PC-9 (cell line): ENCODE measurements at places on chromosomes 7 and 10. TPM values are rescaled to one million over a fixed set of nuclear protein-coding genes. Genes with fewer than 3 reads are reported as not detected.

The HOXA9 gene
- 1.9 and 2.5 TPM in 2 replicates for total RNA-seq

The GIMAP6 gene
- total RNA-seq, result not detected in 2 replicates

The TAS2R41 gene
- not detected in 2 replicates for total RNA-seq

The DYDC2 gene
- not detected in 2 replicates for total RNA-seq

The ANLN gene
- 239 and 262 TPM in 2 replicates for total RNA-seq

The PRKCQ gene
- total RNA-seq, result 4.0 and 5.3 TPM in 2 replicates

The SPDYE9 gene
- not detected in 2 replicates for total RNA-seq

The TMEM168 gene
- total RNA-seq, result 17.2 and 17.7 TPM in 2 replicates

The SEMA4G gene
- total RNA-seq, result 0.70 and 0.83 TPM in 2 replicates

The VENTX gene
- total RNA-seq, result not detected in 2 replicates

The KLHL7 gene
- 46.3 and 61.0 TPM in 2 replicates for total RNA-seq

The CCDC136 gene
- 7.1 and 9.8 TPM in 2 replicates for total RNA-seq

The CTAGE6 gene
- total RNA-seq, result 0.90 TPM in 1 of 2 replicates, not detected in the other

The PGAM2 gene
- total RNA-seq, result 4.2 and 9.7 TPM in 2 replicates

The FRMD4A gene
- total RNA-seq, result 17.8 and 18.3 TPM in 2 replicates

The SH2D4B gene
- total RNA-seq, result 0.24 TPM in 1 of 2 replicates, not detected in the other

The NKX1-2 gene
- total RNA-seq, result 1.6 and 2.9 TPM in 2 replicates

The WDR86 gene
- total RNA-seq, result 7.7 and 12.4 TPM in 2 replicates

The AGR2 gene
- 34.2 and 76.1 TPM in 2 replicates for total RNA-seq

The BZW2 gene
- 93.7 and 102 TPM in 2 replicates for total RNA-seq

The COL17A1 gene
- total RNA-seq, result 31.6 and 41.3 TPM in 2 replicates

The GBX1 gene
- total RNA-seq, result not detected in 2 replicates

The ZNF853 gene
- total RNA-seq, result 7.9 and 13.5 TPM in 2 replicates

The AKR1C4 gene
- not detected in 2 replicates for total RNA-seq

The KCP gene
- total RNA-seq, result 9.9 and 15.4 TPM in 2 replicates

The HOXA1 gene
- 2.0 and 2.2 TPM in 2 replicates for total RNA-seq

The MUC12 gene
- total RNA-seq, result 1.4 and 3.8 TPM in 2 replicates

The BNIP3 gene
- 21.0 and 21.9 TPM in 2 replicates for total RNA-seq

The NYAP1 gene
- total RNA-seq, result 1.3 and 1.9 TPM in 2 replicates

The TPK1 gene
- 0.65 and 0.90 TPM in 2 replicates for total RNA-seq

The ADRA2A gene
- total RNA-seq, result not detected in 2 replicates

The CHRM2 gene
- total RNA-seq, result 0.17 TPM in 1 of 2 replicates, not detected in the other

The FFAR4 gene
- 0.25 TPM in 1 of 2 replicates, not detected in the other for total RNA-seq

The MAGI2 gene
- 0.92 and 1.6 TPM in 2 replicates for total RNA-seq

The SPDYE2 gene
- not detected in 2 replicates for total RNA-seq

The DKK1 gene
- 75.2 and 106 TPM in 2 replicates for total RNA-seq

The IDI2 gene
- total RNA-seq, result not detected in 2 replicates

The SLC18A3 gene
- total RNA-seq, result not detected in 2 replicates

The ADRB1 gene
- 0.45 and 0.48 TPM in 2 replicates for total RNA-seq

The GPR26 gene
- not detected in 2 replicates for total RNA-seq

The LRRD1 gene
- not detected in 2 replicates for total RNA-seq

The CDK5 gene
- total RNA-seq, result 45.7 and 58.4 TPM in 2 replicates

The EIF5AL1 gene
- 0.48 and 0.55 TPM in 2 replicates for total RNA-seq

The ARPC1A gene
- total RNA-seq, result 274 and 305 TPM in 2 replicates

The ACTL6B gene
- not detected in 2 replicates for total RNA-seq

The ADAMTS14 gene
- 1.9 and 2.7 TPM in 2 replicates for total RNA-seq
